ENCODE measurements at places on chromosomes 5 and 9. TPM values are rescaled to one million over a fixed set of nuclear protein-coding genes. Genes with fewer than 3 reads are reported as not detected.

DNA sequence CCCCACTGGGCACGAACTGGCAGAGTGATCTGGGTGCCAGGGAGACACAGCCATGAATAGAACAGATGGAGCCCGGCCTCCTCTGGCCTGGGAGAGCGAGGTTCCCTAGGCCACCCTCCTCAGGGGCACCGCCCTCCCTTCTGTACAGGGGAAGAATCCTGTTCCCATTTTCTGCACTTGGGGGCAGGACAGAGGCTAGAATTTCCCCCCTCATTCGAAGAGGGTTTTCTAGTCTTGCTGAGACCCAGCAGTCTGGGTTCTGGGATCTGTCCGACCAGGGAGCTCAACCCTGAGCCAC, 52.7 kb downstream of the COL5A1 start:
- no peak for DNase-seq

Gene FSD1L
- 0.65 TPM for polyA plus RNA-seq

Gene RANBP3L
- not detected for polyA plus RNA-seq

Gene VAV2
- polyA plus RNA-seq, result not detected

GRCh38 chr5:2727550-2727949, 23.9 kb downstream of the IRX2 start:
- DNase-seq, result no peak

DNA sequence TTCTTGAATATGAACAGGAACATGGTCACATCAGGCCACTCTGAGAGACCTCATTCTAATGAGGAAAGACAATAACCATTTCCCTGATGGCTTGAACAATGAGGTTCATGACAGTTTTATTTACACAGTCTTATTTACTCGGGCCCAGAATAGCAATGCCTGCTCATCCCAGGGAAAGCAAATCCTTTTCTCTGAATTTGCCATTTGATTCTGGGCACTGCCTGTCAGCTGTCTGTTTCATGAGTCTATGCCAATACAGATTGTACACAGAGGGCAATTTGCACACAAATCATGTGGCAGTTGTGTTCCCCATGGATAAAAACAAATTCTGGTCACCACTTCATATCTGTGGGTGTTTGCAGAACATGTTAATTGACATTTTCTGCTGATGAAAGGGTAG, 492.5 kb downstream of the ACTL7B start:
- no peak for DNase-seq

Gene PCAT7
- not detected for polyA plus RNA-seq

- no peak for DNase-seq
Observed at GRCh38 chr5:127981498-127981897, 102.1 kb upstream of the SLC12A2 start.

Gene BHMT2
- polyA plus RNA-seq, result not detected

DNA sequence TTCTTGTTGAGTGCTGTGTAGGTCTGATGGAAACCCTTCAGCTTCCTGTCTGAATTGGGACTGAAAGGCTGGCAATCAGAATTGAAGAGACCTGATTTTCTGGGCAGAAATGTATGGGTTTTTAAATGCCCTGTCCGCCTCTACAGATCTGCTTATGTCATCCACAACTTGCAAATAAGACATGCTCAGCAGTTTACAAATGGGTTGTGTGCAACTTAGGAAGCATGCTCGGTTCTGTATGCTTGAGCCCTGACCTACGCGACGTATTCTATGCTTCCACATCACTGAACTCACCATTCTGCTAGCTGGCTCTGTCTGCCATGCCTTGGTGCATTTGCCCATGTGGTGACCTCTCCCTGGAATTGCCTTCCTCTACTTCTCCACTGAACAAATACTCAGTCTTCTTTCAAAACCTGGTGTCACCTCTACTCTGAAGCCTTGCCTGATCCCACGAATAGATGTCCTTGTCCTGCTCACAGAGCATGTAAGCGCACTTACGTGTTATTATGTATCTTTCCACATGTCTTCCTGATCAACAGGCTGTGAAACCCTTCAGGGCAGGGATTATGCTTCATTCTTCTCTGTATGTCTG, 194.2 kb downstream of the ERCC6L2 start:
- no peak for DNase-seq

DNA sequence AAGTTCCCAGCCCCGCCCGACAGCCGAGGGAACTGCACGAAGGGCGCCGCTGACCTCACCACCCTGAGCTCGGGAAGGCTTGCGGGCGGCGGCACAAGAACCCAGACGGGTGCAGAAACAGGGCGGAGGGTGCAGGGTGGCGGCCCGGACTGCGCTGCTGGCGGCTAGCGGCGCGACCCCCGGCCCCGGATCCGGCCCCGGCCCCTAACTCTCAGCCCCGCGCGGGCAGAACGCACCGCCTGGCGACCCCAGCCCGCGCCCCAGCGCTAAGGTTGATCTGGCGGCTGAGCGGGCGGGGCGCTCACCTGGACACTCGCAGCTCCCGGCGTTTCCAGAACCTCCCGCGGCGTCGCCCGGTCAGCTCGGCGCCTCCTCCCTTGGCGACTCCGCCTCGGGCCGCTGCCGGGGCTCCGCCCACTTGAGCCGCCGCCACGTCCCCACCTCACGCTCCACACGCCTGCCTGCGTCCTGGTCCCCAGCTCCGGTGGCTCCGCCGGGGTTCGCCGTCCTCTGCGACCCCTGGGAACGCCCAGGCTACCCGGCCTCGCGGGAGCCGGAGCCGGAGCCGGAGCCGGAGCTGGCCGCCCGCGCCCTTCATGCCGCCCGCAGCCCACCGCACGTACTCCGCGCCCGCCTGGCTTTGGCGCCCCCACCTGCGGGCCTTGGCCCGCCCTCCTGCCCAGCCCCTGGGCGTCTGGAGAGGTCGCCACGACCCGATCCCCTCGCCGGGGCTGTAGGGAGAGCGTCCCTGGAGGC, at the start of gene P4HA2:
TSS of gene P4HA2 (minus strand) at position 369 of the 756 bp plus-strand sequence. CDS start 9,227 bp downstream, outside the sequence.
- DNase-seq, result no peak

- peak; percentile 65 for DNase-seq
Observed at GRCh38 chr9:125529589-125530515, 177.2 kb downstream of the MAPKAP1 start.

Gene IL7R
- polyA plus RNA-seq, result 295 TPM
